Left renal cortex interstitium (tissue), 4 donors: ENCODE measurements at places on chromosomes 1 and 21.

GRCh38 chr1:156615946-156616345 is 3.3 kb upstream of the HAPLN2 start:
- DNase-seq: no peak

- DNase-seq: no peak
Observed at GRCh38 chr1:89070509-89070908, 5.5 kb upstream of the GBP1 start.

- DNase-seq: no peak
Observed at GRCh38 chr1:23799570-23800399, 769 bp downstream of the GALE start.

DNA sequence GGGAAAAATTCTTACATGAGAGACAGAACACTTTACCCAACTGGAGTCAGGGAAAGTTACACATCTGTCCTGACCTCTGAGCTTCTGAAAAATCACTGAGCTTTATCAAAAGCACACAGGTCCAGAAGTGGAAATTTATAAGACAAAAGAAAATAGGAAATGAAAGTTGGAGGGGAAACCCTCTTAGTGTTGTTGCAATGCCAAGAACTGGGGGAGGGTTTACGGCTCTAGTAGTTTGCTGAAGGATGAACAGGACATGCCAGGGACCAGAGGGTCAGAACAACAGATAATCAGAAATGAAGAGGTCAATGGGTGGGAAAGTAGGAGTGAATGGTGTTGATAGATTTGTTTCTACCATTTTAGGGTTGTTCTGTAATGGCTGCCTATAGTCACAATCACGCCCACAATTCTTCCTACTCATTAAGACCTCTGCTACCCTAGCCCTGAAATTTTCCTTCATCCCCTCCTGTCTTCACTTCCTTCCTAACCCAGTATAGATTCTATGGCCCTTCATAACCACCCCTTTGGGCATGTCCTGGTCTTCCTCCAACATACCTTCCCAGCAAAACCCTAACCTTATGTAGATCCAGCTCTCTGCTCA is 30.3 kb upstream of the FMOD start:
- no peak for DNase-seq
